ENCODE measurements at places on chromosomes 5 and 9.

- DNase-seq: no peak
Observed at GRCh38 chr9:38434853-38435252, 10.6 kb upstream of the IGFBPL1 start.

GRCh38 chr5:3801967-3802366, 206.3 kb downstream of the IRX1 start:
- no peak for DNase-seq

GRCh38 chr5:139061274-139061673, 136.9 kb downstream of the SIL1 start:
- DNase-seq: no peak

DNA sequence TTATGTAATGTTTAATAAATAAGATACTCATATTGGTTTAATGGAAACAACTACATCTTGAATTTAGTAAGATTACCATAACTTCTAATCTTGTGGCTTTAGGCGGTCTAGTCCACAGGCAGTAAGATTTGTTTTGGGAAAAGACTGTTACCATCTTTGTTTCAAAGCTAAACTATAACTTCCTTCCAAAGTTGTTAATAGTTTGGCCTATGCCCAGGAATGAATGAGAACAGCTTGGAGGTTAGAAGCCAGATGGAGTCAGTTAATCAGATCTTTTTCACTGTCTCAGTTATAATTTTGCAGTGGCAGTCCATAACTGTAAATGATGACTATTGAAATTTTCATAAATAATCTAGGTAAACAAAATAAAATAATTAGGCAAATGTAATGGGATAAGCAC, 241.8 kb upstream of the KLF9 start:
- no peak for DNase-seq

GRCh38 chr9:115071176-115071575, 46.8 kb downstream of the TNC start:
- no peak for DNase-seq

DNA sequence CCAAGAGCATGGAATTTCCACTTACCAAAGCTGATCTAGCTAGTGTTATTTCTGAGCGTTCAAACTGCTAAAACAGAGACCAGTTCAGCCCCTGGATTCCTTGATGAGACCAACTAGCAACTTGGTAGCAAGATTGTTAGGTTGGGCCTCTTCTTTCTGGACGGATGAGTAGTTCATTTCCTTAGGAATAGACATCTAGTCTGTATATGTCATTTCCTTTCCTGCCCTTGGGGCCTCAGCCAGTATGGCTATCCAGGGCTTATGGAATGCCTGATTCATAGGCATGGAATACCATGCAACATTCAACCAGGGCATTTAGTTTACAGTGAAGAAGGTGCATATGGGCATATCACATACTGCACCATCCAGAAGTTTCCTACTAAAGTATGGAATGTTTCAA, 14.5 kb upstream of the LPAR1 start:
- DNase-seq: no peak

DNA sequence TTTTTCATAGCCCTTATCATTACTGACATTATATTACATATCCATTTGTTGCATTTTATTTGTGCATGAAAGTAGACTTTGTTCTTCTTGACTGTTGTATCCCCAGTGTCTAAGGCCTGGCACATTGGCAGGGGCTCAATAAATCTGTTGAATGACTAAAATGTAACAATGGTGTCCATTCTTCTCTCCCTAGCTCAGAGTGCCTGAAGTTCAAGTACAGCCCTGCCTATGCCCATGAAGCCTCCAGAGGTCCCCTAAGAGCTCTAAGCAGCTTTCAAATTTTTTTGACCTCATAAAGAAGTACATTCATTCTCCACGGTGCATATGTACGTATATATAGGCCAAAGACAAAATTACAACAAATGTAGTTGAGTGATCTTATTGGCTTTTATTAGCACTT, 4.2 kb upstream of the BSPRY start:
- no peak for DNase-seq

- no peak for DNase-seq
Observed at GRCh38 chr5:131021646-131022045, 143.4 kb downstream of the HINT1 start.

DNA sequence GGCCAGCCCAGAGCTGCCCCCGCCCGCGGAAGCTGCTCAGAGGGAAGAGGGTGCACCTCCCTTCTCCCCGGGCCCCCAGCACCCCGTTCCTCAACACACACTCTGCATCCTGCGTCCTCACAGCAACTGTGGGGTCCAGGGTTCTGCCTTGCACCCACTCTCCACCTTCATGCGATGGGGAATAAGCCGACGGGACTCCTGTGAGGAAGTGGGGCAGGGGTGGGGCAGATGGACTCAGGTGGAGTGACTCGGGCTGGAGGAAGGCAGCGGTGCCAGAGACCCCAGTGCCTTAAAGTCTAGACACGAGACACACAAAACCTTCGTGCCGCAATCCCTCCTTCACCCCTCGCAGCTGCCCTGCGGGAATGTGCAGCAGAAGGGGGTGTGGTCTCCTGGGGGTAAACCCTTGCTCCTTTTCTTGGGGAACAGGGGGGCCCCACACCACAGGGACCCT, 8.6 kb downstream of the BRD3 start:
- DNase-seq: no peak

GRCh38 chr9:71509054-71509453, 259.3 kb downstream of the CEMIP2 start:
- DNase-seq: no peak

Data from stimulated activated CD8-positive, alpha-beta memory T cell treated with anti-CD3 and anti-CD28 coated beads, Interleukin-4, amount 100 ng/mL, for 1 hour (primary cell).